ENCODE measurements at places on chromosomes 5 and 9.

GRCh38 chr9:110880189-110880588 lies 158.1 kb downstream of the LPAR1 start:
- no peak for DNase-seq

GRCh38 chr5:143554187-143554717 lies 150.8 kb upstream of the NR3C1 start:
- no peak for DNase-seq

GRCh38 chr5:1239505-1240251 lies 14.5 kb downstream of the SLC6A18 start:
- no peak for DNase-seq

DNA sequence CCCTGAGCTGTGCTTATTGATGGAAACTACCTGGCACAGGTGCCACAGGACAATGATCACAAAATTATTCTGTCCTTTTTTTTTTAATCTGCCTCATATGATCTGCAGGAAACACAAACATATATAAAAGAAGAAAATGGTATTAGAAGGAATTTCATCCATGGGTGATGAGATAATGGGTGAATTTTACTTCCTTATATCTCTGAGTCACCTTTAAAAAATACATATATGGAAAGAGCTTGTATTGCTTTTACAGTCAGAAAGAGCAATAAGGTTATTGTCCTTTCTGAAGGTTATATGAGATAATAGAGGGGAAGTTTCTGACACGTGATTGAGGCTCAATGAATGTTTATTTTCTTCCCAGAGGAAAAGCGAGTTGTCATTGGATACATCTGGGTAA lies 31.6 kb downstream of the NEURL1B start:
- DNase-seq = no peak

DNA sequence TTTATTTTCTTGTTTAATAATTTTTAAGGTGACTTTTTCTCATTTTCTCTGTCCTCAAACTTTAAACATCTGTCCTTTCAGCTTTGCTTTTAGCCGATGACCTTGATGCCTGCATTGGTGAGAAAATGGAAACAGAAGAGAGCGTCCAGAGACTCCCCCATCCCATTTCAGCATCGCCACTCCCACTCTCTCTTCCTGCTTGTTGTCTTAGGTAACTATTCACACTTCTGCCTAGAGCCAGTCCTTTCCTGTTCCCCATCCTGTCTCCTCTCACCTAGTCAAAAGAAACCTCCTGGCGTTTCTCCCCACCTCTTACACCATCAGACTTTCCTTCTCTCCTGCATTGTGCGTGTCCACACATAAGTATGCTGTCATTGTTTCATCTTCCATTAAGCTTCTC lies 124.6 kb downstream of the MAST4 start:
- DNase-seq = no peak

- DNase-seq = no peak
Measured at GRCh38 chr9:99071313-99072039, 33.4 kb upstream of the TGFBR1 start.

DNA sequence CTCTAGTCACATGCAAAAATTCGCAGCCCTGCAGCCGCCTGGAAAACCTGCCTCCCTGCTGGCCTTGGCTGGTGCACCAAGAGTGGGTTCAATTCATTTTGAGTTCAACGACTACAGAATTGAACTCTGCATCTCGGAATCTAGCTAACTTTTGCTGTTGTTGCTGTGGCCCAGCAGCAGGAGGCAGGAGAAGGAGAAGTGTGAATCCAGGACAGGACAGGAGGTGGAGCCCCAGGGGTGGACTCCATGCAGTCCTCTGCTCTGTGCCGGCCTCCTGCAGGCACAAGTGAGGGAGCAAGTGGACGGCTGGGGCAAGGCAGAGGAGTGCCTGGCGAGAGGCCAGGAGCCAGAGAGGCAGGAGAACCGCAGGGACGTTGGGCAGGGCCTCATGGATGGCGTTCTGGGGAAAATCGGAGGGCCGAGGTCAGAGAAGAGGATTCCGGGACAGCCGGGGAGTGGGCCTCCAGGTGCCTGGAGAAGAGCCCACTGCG lies 214.2 kb downstream of the FANCC start:
- no peak for DNase-seq

DNA sequence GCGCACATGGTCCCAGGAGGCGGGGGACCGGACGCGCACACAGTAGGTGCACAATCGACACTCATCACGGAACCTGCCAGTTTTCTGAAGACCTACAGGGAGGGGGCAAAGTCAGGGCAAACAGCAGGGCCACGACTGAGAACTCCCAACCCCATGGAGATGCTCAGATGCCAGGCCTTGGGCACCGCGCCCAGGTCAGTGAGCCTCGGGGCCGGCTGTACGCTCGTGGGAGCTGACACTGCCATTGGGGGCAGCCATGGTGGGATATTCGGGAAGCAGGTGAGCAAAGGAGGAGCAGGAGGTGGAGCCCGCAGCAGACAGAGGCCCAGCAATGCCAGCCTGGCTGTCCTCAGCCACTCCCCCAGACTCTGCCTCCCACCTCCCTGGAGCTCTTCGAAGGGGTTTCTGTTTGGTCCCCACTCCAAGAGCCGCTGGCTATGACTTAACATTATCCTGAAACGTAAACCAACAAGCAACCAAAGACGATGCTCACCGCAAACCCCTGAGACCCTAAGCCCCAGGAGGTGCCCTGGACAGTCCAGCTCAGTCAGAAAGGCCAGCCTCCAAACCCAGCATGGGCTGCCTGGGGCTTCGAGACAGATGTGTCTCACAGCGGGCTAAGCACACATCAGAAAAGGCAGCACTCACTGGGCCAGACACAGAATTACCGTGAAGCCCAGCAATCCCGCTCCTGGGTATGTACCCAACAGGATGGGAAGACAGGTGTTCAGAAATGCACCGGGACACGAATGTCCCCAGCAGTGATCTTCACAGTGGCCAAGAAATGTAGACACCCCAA lies 78.4 kb downstream of the VAV2 start:
- no peak for DNase-seq

- DNase-seq = peak; percentile 16
Measured at GRCh38 chr9:73219985-73220626, 68.4 kb downstream of the ANXA1 start.

DNA sequence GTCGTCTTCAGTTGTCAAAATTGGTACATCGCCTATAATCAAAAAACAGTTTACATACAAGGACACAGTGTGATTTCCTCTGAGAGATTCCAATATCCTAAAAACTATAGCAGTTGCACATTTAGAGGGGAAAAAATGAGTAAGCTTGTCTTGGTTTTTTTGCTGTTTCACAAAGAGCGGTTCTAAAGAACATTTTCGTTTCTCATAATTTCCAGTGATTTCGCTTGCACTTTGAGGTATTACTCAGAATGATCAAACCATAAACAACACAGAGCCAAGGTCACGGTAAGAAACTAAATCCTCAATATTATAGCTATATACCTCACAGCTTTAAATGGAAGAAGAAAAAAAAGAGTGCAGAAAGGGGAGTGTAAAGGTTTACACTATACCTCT lies 861 bp downstream of the MTX3 start:
- no peak for DNase-seq

DNA sequence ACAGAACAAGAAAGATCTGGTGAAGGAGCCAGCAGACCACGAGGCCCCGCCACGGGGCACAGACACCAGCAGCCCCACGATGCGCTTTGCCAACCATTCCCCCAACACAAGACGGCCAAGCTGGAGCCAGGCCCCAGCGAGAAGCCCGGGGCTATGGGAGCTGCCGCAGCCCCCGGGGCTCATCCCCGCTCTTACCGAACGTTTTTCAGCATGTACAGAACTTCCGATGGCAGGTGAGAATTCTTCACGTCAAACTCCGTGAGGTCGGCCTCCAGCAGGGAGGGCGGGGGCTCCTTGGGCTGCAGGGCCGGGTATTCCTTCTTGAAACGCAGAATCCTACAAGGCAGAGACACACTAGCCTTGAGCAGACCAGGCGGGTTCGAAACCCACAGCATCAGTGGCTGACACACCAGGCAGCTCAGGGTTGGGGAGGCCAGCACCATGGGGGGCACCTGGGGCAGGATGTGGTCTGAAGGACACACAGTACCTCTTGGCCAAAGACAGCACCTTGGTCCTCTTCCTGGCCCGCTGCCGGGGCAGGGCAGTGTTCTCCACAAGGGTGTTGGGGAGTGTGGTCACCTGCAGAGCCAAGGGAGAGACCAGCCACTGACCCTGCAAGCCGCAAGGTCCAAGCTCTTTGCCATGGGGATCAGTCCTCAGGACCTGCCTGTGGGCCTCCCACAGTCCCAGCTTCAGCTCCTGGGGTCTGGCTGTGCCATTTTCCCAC lies 6.8 kb downstream of the PNPLA7 start:
- no peak for DNase-seq
